ENCODE measurements at places on chromosomes 11 and 22.
A peak's percentile ranks its signal among the peaks of the same experiment; 100 is the strongest.

DNA sequence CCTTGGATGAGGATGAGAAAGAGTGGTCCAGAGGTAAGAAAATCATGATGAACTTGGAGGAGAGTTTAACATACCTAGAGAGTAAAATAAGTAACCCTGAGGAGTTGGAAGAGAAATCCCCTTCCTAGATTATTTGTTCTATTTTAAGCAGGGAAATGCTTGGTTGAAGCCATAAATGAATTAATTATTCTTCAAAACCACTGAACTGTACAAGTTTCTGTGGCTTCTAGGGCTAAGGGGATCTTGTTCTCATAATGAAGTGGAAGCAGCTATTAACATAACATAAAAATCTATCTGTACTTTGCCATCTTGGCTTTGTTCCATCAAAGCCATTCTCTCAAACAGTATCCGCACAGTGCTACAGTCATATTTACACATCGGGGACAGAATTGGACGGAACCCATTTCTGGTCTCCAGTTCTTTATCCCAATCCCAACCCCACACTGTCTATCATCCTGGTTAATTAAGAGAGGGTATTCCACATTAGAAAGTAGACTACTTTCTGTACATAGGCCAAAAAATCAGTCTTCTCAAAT lies 14.5 kb upstream of the ARHGAP42 start:
- DNase-seq: no peak

DNA sequence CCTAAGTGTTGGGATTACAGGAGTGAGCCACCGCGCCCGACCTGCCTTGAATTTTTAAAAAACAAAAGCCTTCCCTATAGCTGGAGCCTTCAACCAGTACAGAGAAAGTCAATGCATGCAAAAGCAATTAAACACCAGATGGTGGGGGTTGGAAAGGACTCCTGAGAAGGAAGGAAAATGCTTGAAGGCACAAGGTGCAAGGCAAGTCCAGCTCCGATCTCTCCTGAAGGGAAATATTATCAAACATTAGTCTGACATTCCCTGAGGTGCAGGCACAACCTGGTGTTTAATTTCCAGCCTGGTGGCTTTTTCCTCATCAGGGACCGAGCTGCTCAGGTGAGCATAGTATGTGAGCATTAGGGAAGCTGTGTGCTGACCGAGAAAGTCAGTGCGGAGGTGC lies 12.9 kb upstream of the RAPSN start:
- no peak for DNase-seq

GRCh38 chr11:64245797-64246620 lies 734 bp downstream of the PPP1R14B start:
- DNase-seq: peak; percentile 72

- DNase-seq: no peak
Measured at GRCh38 chr11:9789910-9790309, 126.0 kb downstream of the SWAP70 start.

- no peak for DNase-seq
Measured at GRCh38 chr11:100010393-100010792, 676.7 kb upstream of the ARHGAP42 start.

- no peak for DNase-seq
Measured at GRCh38 chr11:61830237-61831105, 2.4 kb downstream of the FADS2 start.

GRCh38 chr22:25758316-25758715 lies 16.3 kb downstream of the MYO18B start:
- no peak for DNase-seq

- no peak for DNase-seq
Measured at GRCh38 chr22:20777420-20778177, 3.7 kb downstream of the SERPIND1 start.

GRCh38 chr11:133995066-133995465 lies 38.3 kb upstream of the IGSF9B start:
- DNase-seq: no peak

DNA sequence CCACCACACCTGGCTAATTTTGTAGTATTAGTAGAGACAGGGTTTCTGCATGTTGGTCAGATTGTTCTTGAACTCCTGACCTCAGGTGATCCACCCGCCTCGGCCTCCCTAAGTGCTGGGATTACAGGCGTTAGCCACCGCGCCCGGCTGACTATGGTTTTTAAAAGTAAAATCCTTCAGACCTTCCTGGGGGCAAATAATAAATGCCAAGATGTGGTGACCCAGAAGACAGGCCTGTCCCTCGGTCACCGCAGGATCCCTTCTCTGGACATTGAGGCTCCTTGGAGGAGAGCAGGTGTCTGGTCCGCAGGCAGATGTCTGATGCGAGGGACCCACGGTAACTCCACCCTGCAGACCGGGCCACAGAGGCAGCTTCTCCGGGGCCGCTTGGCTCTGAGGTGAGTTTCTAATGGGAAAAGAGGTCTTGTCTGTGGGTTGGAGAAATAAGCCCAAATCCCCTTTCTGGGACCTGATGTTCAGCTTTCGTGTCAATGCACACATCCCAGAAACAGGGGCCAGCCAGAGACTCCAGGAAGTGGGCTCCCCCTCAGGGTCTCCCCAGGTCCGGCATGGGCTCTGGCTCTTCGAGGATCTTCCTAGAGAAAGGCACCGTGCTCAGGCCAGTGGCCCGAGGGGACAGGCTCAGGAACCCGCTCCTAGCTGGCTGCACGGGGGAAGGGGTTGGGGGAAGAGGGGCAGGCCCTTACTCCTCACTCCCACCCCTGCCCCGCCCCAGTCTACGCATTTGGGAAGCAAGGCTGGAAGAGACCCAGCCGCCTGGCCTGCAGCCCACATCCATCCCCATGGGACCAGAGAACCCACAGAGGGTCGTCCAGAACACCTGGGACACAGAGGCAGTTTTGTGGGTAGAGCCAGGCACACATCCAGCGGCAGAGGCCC lies 100.6 kb downstream of the WNT7B start:
- no peak for DNase-seq

DNA sequence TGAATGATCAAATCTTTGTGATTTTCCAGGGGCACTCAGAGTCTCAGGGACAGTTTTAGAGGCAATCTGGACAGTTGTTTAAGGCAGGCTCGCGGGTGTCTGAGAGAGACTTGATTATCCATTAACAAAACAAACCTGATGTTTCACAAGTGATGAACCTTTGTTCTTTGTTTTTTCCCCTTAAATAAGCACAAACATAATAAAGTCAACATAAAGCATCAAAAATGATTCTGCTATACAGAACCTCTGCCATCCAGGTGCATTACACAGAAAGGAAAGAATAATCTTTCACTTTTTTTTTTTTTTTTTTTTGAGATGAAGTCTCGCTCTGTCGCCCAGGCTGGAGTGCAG lies 13.2 kb downstream of the BID start:
- no peak for DNase-seq

DNA sequence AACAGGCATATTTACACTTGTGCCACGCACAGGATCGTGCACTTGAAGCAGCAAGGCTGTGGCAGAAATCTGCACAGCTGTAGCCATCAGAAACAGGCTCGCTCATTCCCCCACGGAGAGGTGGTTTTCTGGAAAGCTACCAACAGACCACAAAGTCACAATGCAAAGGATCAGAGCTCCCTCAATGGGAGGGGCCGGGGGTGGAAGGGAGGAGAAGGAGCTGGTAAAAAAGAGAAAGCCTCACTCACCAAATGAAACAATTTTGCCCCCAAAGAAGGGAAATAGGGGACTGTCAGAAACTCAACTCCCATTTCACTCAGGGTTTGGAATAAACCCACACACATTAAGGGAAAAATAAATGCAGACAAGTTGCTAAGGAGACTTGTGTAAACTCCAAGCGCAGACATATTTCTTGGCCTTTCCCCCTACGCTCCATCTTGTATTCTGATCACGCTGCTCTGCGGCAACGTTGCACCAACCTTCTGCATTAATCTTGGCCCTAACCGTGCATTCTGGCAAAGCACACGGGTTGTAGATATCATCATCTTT lies 43.2 kb upstream of the BLID start:
- DNase-seq: no peak

- no peak for DNase-seq
Measured at GRCh38 chr11:74050465-74050864, 41.6 kb upstream of the UCP3 start.

DNA sequence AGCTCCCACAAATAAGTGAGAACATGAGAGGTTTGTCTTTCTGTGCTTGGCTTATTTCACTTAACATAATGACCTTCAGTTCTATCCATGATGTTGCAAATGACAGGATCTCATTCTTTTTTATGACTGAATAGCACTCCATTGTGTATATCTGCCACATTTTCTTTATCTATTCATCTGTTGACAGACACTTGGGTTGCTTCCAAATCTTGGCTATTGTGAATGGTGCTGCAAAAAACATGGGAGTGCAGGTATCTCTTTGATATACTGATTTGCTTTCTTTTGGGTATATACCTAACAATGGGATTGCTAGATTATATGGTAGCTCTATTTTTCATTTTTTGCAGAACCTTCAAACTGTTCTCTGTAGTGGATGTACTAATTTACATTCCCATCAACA lies 13.3 kb downstream of the GVQW3 start:
- DNase-seq: no peak

- no peak for DNase-seq
Measured at GRCh38 chr11:66888282-66888681, 31.4 kb downstream of the LRFN4 start.

GRCh38 chr11:111798279-111798678 lies 32.1 kb upstream of the PPP2R1B start:
- no peak for DNase-seq

DNA sequence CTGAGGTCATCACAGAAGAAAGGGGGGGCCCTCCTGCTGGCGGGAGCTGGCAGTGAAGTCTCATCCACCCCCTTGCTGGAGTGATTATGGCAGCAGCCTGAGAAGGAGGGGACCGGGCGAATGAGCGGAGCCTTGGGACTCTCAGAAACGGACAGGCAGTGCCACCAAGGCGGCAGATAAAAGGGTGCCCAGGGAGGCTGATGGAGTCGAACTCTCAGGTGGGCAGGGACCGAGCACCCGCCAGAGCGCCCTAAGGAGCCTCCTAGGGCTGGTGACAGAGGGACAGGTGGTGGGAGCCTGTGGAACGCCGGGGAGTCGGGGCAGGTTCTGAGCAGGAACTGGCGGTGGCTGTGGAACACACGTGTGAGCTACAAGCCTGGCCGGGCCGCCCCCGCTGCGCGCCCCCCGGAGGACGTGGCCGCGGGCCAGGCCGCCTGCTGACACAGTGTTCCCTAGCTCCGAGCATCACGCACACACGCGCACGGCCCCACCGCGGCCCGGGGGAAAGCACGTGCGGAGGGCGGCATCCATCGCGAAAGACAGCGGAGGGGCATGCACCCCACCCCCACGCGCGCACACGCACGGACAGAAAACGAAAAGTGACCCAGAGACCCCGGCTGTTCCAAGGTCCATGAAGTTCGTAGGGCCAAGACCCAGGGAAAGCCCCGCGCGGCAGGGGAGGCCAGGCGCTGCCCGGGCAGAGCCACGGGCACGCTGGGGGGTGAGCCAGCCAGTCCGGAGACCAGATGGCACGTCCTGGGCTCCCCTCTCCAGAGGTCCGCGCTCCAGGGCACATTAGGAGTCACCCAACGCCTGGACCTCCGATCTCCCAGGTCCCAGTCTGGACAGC lies 1.0 kb downstream of the VWCE start:
- peak; percentile 30 for DNase-seq

DNA sequence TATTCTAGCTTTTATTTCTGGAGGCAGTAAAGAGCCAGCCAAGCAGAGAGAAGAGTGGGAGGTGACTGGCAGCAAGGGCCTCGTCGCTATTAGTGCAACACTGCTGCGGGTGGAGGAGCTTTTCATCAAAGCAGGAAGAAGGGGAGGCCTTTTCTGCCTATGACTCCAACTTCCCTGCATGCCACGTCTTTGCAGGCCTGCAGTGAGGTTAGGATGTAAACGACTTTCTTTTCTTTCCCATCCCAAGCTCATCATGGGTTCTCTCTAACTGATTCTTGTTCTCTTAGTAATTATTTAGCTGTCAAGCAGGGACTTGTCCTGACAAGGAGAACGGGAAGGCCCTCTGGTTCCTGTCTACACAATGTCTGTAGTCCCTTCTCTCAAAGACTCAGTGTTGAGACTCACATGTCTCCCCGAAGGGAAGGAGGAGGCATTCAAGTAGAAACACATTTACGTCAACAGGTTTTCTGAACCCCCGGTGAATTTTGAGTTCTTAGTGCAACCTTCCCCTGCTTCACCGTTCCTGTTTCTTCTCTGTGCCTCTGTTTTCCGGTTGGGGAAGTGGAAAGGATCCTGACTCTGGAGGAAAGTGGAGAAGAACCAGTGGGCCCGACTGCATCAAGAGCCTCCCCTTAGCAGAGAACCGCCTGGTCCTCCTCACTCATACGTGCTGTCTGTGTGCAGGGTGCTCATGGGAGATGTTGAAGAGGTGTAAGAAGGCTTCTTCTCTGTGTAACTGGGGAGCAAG lies 56.9 kb downstream of the PACS1 start:
- DNase-seq: peak; percentile 49

DNA sequence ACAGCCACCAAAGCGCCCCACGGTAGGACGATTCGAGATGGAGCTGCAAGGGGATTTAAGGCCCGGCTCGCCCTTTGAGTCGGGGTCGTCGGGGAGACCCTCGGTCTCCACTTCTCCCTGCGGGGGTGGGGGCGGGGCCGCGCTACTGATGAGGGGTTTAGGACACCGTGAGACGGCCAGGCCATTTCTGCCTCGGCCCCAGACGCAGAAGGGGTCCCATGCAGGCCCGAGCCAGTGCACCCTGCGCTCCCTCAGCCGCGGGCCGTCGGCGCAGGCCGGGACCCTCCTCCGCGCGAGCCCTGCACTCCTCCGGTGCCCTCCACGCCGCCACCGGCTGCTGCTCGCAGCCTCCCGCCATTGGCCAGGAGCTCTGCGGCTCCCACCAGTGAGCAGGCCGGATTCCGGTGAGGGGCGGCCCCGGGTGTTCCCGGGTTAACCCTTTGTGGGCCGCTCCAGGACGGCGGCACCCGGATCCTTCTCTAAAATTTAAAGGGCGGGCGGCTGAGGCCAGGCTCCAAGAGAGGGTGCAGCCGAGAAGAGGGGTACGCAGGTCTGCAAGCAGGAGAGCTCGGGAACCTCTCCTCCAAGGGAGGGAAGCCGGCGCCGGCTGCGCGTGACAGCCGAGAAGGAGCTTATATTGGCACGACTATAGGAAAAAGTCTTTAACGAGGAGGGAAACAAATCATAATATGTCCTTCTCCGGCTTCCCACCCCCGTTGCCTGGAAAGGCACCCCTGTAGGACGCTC lies 18.0 kb downstream of the CREB3L1 start:
- DNase-seq: peak; percentile 39

- no peak for DNase-seq
Measured at GRCh38 chr11:36380296-36381014, 84.4 kb downstream of the PRR5L start.

DNA sequence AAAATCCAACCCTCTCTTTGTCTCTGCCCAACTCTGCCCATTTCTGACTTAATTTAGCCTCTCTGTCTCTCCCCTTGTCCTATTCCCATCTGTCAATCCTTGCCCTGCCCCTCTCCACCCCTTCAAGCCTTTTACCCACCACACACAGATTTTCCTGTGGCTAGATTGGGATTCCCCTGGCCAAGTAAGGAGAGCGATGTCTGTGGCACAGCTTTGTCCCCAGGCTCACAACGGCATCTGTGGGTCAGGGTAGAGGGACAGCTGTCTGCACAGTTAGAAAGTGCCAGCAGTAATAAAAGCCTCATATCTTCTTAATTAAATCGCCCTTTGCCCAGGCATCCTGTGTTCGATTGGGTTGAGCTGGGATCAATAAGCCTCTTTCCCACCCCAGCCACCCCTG lies 1.3 kb upstream of the KCNC1 start:
- no peak for DNase-seq

GRCh38 chr22:39208013-39208680 lies 36.6 kb downstream of the PDGFB start:
- no peak for DNase-seq

Measured in stimulated activated CD4-positive, alpha-beta T cell treated with anti-CD3 and anti-CD28 coated beads, Interleukin-12 subunit alpha, Interleukin-12 subunit beta, amount 100 ng/mL, for 48 hours (primary cell).